ENCODE measurements at places on chromosomes 1 and 21.
A peak's percentile ranks its signal among the peaks of the same experiment; 100 is the strongest.

DNA sequence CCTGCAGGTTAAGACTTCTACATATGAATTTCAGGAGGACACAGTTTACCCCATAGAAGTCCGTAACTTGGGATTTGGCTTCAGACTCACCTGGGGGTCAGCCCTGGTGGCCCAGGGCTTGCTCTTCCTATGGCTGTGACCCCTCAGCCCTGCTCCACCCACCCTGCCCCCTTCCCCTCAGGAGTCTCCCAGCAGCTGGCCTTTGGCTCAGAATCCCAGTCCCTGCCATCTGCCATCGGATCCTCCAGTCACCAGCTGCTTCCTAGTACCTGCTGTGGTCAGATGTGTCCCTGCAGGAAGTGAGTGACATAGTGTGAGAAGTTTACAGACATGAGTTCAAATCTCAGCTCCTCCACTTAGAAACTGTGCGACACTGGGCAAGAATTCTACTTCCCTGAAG lies 332.6 kb downstream of the NPHP4 start:
- DNase-seq, result peak; percentile 57

- no peak for DNase-seq
Observed at GRCh38 chr21:42164818-42165217, 54.1 kb upstream of the ABCG1 start.

DNA sequence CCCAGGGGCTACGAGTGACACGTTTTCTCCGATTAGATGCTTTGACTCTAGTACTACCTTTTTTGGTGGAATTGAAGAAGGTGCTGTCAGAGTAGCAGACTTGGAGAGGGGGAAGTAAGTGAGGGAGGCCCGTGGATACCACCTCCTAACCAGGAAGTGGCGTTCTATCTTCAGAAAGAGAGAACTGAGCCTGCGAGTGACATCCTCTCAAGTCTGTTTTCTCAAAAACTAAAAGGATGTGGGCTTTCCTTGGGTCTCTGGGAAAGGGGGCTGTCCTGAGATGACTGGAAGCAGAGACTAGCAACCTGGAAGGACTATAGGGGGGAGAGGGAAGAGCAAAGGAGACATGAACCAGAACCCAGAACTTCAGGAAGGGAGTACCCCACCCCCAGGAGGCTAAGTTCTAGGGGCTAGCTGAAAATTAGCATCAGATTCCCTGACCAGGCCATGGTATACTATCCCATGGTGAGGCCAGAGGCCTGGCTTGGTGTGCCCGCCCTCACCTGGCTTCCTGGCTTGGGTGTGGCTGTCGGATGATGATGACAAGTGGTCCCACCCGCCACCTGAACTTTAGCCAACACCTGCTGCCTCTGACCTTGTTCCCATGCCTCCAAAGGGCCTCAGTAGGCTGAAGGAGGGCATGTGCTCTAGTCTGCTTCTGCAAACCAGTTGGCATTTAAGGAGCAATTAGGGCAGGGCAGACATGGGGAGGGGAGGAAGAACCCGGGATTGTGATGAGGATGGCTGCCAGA lies 49.1 kb downstream of the ATP2B4 start:
- no peak for DNase-seq

GRCh38 chr1:193211539-193211938 lies 25.1 kb upstream of the B3GALT2 start:
- DNase-seq, result no peak

DNA sequence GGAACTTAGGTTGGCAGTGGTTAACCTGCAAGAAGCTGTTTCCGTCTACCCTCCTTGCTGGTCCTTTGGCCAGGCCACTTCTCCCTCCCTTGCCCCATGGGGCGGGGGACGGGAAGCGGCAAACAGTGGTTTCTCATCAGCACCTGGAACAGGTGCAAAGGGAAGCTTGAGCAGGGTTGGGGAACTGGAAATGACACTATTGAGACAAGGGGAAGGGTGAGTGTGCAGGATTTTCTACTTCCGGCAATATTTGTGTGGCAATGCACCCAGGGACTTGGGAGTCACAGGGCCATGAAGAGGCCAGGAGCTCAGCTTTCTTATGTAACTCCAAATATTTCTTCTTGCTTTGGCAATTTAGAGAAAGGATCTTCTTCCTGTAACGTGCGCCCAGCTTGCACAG lies 29.0 kb upstream of the SARS1 start:
- no peak for DNase-seq

- no peak for DNase-seq
Observed at GRCh38 chr1:150544204-150544603, 5.0 kb upstream of the ADAMTSL4 start.

DNA sequence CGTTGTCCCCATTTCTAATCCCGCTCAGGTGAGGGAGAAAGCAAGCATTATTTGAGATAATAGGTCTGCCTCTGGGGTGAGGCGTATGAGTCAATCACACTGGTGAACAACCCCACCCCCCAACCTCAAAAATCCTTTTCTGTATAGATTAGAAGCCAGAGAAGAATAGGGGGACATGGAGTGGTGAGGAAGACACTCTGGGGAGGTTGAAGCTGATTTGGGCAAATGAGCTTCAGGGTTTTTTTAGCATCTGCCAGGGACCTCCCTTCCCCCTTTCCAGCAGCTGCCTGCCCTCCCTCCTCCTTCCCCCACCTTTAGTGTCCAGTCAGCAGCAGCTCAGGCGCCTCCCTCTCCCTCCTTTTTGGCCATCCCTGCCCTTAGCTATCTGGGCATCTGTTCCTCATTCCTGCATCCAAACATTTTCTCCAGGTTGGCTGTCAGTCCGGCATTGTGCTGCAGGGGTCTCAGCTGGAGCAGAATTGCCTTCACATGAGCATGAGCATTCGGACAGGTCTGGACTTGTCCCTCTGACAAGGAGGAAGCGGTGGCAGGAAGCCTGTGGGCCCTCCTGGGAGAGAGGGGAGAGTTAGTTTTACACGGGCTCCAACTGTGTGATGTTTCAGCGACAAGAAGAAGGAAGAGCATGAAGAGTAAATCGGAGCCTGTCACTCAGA lies 30.8 kb upstream of the PTGFRN start:
- peak; percentile 62 for DNase-seq

DNA sequence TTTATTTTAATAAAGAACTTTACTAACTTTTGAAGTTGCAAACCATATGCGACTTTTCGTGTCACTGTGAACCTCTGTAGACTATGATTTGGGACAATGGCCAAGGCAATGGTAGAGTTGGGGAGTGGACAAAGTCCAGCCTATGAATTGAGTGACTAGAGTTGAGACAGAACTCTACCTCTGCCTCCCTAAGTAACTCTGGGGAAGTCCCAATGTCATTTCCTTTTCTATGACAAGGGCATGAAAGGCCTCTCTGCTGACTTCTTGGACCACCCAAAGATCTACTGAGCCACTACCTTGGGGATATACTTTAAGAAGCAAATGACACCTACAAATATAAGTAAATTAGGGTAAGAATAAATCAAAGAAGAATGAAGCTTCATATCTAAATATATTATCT lies 19.3 kb downstream of the BEND5 start:
- no peak for DNase-seq

- DNase-seq, result no peak
Observed at GRCh38 chr1:83769594-83770318, 229.2 kb downstream of the TTLL7 start.

DNA sequence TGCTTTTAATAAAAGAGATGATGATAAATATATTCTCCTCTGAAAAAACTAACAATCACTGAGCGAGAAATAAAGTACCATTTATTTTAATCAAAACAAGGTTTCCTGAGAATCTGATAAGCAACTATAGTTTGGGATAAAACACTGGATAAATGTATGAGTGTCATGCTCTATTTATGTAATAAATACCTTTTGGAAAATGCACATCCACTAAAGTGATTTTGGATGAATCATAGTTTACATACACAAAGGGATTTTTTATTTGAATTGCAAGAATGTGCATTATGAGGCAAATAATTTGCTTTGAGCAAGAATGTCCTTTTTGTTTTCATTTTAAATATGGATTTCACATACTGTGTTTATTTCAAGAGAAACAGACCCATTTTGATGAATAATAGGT lies 1483.5 kb downstream of the MRPL39 start:
- DNase-seq, result no peak

DNA sequence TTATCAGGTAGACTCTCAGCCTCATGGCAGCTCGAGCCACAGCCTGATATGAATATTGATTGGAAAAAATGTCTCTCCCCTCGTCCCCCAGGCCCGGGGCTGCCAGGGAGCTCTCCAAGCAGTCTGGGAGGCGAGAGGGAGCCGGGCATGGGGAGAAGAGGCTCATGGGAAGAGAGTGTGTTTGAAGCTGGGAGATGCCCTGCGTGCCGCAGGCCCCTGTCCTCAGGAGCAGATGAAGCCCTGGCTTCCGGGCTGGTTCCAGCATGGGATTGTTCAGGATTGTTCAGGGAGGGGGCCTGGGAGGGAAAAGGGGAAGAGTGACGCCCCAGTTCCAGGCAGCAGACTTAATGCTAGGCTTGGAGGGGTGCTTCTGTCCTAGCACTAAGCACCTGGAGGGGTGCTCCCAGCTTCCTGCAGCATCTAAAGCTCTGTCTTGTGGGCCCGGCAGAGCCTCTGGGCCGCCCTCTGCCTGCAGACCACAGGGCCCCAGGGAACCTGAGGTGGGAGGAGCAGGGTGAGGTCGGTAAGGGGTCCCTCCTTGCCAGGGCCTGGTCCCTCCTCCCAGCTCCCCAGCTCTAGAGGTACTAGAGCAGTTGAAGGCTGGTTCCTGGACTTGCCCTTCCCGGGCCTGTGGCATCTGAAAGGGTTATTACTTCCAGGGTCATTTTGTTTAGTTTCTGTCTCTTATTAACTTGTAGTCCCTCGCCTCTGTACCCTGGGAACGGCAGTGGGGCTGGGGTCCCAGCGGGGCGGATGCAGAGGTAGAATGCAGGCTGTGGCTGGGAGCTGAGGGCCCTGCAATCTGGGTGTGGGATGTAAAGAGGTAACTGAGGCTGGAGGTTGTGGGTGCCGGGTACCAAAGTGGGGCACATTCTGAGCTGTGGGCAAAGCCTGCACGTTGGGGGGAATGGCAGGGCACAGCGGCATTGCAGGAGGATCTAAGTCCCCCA lies 334.8 kb upstream of the VAMP3 start:
- DNase-seq, result no peak

GRCh38 chr1:113434874-113435175 lies 44.5 kb downstream of the MAGI3 start:
- DNase-seq, result no peak

GRCh38 chr1:196535727-196536126 lies 72.5 kb downstream of the KCNT2 start:
- DNase-seq, result peak; percentile 23

- no peak for DNase-seq
Observed at GRCh38 chr1:224524679-224525078, 90.1 kb upstream of the WDR26 start.

DNA sequence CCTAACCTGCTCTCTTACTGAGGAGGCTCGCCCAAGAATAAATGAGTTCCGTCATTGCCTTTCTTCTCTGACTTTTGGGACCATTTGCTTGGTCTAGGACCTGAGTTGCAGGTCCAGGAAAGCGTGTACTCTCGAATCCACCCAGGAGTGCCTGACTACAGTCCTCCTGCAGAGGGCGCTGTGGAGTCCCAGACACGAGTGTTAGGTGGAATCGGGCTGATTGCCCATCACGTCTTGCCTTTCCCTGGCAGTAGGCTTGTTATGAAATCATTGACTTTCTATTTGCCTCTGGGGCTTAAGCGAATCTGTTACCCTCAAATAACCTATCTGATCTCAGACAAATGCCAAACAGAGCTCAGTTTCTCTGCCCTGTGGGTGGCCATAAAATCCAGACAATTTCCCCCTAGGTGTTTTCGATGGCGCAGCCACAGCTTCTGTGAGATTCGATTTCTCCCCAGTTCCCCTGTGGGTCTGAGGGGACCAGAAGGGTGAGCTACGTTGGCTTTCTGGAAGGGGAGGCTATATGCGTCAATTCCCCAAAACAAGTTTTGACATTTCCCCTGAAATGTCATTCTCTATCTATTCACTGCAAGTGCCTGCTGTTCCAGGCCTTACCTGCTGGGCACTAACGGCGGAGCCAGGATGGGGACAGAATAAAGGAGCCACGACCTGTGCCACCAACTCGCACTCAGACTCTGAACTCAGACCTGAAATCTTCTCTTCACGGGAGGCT lies at the start of gene IL20:
TSS of gene IL20 (plus strand) at position 685 of the 733 bp plus-strand sequence. CDS start 230 bp downstream, outside the sequence.
- peak; percentile 86 for DNase-seq

DNA sequence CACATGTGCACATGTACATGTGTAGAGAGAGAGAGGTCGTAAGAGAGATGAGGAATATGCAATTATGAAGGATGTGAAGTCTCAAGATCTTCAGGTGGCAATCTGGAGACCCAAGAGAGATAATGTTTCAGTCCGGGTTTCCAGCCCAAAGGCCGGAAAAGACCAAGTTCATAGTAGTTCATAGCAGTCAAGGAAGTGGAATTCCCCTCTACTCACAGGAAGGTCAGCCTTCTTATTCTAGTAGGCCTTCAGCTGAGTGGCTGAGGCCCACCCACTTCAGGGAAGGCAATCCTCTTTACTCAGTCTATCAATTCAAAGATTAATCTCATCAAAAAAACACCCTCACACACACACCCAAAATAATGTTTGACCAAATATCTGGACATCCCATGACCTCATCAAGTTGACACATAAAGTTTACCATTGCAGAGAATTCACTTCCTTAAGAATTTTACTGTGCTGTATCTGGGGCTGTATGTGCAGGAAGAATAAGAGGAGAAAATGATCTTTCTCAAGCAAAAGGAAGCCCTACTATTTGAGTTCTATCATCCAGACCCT lies 114.6 kb downstream of the TNFSF18 start:
- DNase-seq, result no peak

- no peak for DNase-seq
Observed at GRCh38 chr1:160496334-160496733, 26.7 kb downstream of the SLAMF6 start.

GRCh38 chr1:8133657-8134430 lies 107.7 kb upstream of the ERRFI1 start:
- peak; percentile 91 for DNase-seq

GRCh38 chr1:165403835-165404482 lies 41.0 kb downstream of the RXRG start:
- DNase-seq, result no peak

DNA sequence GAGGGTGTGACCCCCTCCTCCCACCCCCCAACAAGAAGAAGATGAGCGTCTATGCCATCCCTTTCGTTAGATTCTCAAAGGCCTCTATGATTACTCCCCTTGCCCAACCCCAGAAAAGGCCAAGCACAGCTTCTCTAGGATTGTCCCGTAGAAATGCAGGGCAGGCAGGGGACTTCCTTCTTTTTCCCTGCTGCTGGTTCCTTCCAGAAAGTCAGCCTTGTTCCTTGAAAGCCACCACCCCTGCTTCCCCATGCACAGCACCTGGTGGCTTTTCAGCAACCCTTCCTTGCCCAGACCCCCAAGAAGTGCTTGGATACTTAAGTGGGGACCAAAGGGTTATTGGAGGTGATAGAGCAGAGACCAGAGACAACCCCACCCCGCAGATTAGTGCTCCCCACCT lies 75.1 kb downstream of the ARHGEF10L start:
- no peak for DNase-seq

DNA sequence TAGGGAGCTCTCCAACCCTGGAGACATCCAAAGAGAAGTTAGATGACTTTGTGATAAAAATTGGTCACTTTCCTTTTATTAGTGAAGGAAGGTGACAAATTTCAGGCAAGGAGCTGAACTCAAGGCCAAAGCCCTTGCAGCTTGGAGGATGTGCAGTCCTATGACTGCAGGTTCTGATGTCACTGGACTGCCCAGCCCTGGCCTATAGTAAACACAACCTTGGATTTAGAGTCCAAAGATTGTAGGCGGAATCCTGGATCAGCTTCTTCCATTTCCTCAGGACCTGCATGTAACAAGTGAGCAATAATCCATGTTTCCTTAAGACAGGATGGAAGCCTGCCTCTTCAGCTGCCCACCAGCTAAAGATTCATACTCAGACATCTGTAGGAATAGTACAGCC lies 169.3 kb upstream of the ZC3H12A start:
- DNase-seq, result no peak

GRCh38 chr1:6385488-6386191 lies 7.9 kb downstream of the ACOT7 start:
- DNase-seq, result peak; percentile 82

Measured in aorta (tissue), 5 donors.